ENCODE measurements at places on chromosomes 3 and 15.

DNA sequence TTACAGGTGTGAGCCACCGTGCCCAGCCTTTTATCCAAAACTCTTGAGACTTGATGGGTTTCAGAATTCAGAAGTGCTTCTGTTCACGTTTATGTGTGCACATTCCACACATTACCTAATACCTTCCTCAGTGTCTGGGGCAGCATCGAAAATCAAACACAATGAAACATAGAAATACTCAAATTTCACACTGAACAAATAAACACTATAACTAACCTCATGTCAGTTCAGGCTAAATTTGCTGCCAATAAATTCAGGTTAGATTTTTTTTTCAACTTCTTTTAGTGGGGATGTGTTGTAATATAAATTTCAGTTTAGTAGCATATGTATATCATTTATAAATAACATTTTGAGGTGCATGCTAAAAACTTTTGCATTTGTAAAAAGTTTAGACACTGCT, 2.8 kb downstream of the EIF2AK4 start:
- DNase-seq, result no peak

GRCh38 chr3:31704591-31705179, 172.0 kb downstream of the STT3B start:
- no peak for DNase-seq

DNA sequence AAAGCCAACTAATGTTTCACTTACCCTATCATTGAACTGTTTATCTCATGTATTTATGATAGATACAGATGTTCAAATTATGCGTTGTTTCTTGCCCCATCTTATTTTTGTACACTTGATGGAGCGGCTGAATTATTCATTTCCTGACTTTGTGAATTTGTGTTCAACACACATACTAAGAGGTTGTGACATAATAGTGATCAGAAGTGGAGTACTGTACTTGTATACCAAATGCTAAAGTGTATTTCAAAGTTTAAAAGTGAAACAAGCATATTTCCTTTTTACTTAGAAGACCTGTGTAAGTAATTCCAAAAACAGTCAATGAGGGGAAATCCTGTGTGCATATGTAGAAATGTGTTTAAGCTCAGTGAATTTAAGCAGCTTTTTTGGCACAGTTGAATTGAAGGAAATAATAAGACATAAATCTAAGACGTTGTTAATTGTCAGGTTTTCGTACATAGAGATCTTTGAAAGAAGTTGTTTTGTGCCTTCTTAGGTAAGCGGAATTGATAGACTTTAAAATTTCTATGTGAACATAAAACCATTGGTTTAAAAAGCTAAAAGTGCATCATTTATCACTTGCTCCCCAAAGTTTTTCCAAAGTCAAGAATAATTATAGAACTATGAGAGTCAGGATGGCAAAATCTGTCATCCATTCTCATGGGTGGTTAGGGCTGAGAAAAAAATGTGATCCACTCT, 1.9 kb downstream of the NFKBIZ start:
- no peak for DNase-seq

DNA sequence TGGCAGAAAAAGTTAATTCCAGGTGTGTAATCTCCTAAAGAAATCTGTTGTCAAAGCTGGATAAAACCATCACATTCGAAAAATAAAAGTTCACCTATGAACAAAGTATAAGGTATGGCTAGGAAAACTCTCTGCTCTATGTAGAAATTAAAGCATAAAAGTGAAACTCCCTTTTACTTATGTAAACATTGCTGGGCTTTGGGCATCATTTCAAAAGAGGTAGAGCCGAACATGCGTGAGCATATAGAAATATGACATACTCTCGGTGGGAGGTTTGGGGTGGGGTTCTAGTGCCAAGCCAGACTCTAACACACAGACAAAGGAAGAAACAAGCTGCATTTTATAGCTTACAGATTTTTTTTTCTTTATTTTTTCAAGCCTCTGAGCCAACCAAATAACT, 306.8 kb upstream of the ATP11B start:
- DNase-seq, result no peak

DNA sequence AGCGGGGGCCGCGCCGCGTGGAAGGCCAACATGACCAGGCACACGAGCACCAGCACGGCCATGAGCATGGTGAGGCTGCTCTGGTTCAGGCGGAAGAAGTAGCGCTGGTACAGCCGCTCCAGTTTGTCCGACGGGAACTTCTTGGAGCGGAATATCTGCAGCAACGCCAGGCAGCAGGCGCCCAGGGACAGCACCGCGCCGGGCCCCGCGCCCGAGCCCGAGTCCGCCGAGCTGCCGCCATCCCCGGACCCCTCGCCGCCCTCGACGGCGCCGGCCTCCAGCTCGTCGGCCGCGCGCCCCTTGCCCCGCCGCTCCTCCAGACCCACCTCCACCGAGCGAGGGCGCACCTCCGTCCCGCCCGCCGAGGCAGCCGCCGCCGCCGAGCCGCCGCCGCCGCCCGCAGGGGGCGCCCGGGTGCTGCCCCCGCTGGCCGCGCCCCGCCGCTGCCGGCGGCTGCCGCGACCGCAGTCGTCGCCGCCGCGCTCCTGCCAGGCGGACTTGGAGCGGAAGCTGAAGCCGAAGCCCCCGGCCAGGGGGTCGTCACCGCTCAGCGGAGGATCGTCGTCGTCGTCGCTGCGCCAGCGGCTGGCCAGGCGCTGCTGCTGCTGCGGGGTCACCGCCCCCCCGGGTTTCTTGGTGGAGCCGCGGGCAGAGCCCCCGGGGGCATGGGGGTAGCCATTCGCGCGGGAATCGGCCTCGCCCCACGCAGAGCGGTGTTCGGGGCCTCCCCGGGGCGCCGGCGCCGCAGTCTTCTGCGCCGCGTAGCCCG, 957 bp downstream of the ADCY5 start:
- DNase-seq, result no peak

DNA sequence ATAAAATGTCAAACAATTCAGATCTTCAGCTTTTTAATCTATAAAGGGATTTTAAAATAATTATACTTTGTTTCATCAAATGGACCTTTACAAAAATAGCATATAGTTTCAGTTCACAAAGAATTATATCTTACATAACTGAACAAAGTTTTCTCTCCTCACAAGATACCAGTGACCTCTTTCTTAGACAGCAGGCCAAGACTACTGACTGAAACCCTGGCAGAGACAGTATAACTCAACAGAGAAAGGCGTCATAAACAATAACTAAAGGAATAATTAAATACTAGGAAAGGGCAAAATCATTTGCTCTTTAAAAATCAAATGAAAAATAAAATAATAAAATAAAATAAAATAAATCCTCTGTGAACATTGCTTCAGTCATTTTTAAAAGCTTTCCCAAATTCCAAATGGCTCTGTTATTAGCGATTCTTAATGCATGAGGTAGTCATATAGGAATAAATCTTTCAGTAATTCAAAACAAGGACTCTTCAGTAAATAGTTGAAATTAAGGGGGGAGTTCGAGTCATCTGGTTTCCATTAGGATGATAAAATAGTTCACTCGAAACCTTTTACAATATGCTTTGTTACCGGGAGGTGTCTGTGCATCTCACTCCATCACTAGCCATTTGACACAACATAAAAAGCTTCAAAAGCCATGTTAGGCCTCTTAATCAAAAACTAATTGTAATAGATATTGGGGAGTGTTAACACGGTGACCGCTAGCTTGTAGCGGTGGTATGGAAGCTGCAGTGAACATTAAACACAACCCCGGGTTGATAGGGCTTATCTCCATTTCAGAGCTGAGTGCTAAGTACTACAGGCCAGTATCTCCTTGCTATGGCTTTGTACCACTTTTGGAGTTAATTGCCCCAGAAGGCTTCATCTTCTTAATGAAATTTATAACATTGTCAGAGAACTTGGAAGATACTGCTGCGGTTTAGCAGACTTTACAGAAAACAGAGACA, 142.9 kb upstream of the NR2F2 start:
- no peak for DNase-seq

GRCh38 chr15:99845009-99845408, 111.8 kb upstream of the LYSMD4 start:
- DNase-seq, result no peak

DNA sequence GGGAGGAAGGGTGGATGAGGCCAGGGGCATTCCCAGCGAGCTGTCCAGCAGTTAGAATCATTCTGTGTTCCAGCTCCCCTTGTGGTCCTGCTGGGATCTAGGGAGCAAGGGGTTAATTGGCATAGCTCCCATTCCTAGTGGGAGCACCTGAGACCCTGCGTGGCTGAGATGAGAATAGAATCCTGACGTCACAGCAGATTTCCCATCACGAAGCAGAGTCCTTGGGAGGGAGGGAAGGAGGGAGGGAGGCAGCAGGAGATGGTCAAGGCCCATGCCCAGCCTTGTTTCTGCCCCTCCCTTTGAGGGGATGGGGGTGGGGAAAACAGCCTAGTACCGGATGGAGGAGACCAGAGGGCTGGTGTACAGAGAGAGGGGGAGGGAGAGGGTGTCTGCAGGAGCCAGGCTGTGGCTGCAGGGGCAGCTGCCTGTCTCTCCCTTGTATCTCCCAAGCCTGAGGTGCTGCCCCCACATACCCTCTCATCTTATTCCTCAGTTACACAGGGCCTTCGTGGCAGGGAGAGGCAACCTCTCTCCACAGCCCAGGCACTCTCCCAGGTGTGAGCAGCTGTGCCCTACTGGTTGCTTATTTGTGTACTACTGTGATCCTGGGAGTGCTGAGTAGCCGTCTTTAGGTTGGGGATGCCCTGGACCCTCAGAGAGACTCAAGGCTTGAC, 5.4 kb downstream of the TYRO3 start:
- no peak for DNase-seq

- DNase-seq, result no peak
Observed at GRCh38 chr3:46557814-46558183, 8.3 kb downstream of the LRRC2 start.

DNA sequence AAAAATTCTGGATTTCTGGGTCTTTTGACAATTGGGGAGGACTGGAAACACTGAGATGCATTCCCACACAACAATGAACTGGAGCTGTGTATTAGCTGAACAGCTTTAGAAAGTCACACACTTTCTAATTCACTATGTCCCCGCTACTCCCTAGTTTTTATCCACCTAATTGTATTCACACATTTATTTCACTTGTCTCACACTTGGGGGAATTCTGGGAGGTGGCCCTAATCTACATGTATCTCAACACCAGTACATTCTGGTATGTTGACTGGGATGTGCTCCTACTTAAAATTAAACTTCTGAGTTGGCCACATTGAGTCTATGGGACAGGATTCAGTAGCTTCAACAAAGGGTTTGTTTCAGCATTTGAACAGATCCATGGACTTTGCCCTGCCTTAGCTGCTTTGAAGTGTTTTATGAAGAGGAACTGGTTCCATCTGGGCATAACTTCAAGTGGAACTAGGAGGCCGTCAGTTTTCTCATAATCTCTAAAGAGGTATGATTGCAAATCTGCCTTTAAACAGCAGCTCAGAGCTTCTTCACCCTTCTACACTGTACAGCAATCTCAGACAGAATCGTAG, 106.5 kb upstream of the CMC1 start:
- no peak for DNase-seq

DNA sequence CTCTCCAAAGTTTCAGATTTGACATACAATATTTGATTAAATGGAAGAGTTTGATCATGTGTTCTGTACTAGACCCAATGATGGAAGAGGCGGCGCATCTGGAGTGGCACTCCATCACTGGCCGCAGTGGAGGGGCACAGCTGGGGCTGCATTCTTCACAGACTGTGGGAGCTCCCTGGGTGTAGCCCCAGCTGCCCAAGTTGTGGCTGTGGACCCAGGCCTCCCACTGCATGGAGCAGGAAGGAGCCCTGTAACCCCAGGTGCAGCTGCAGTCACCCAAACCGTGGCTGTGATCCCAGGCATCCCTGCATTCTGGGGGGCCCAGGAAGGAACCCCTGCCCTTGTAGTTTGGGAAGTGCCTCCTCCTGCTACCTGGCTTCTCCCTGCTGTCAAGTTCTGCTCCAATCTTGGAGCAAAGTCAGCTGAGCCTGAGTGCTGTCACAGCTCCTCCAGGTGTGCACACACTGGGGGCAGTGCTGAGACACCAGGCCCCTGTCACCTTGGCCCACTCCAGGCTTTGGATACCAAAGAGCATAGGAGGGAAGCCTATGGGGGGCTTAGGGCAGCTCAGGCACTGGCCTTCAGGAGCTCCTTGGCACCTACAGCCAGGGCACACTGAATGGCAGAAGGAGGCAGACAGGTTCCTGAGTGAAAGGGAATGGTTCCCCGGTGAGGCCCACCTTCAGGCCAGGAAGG, 651.9 kb upstream of the BCHE start:
- DNase-seq, result no peak

- DNase-seq, result no peak
Observed at GRCh38 chr3:194003114-194004057, 132.6 kb upstream of the HES1 start.
